ENCODE measurements at places on chromosomes 1 and 21.

- DNase-seq = no peak
Observed at GRCh38 chr1:152191260-152191659, 32.2 kb upstream of the RPTN start.

- no peak for DNase-seq
Observed at GRCh38 chr1:102050556-102050955, 53.8 kb upstream of the OLFM3 start.

DNA sequence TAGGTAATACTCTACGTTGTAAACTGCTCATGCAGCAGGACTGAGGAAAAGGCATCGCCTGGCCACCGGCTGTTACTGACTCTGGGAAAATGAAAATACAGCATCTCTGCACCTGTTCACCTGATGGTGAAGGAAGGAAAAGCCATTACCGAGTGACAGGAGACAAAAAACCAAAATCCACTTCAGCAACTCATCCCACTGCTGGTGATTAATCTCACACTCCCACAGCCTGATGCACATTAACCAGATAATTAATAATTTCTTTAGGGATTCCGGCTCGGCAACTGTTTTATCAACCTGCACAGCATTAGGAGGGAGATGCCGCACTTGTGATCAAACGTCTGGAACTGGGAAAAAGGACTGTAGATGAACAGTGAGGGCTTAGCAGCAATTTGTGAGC lies 183.9 kb upstream of the ESRRG start:
- DNase-seq = no peak

- DNase-seq = no peak
Observed at GRCh38 chr1:56336982-56337381, 242.4 kb downstream of the PLPP3 start.

GRCh38 chr1:4933232-4933631 lies 278.8 kb downstream of the AJAP1 start:
- no peak for DNase-seq

DNA sequence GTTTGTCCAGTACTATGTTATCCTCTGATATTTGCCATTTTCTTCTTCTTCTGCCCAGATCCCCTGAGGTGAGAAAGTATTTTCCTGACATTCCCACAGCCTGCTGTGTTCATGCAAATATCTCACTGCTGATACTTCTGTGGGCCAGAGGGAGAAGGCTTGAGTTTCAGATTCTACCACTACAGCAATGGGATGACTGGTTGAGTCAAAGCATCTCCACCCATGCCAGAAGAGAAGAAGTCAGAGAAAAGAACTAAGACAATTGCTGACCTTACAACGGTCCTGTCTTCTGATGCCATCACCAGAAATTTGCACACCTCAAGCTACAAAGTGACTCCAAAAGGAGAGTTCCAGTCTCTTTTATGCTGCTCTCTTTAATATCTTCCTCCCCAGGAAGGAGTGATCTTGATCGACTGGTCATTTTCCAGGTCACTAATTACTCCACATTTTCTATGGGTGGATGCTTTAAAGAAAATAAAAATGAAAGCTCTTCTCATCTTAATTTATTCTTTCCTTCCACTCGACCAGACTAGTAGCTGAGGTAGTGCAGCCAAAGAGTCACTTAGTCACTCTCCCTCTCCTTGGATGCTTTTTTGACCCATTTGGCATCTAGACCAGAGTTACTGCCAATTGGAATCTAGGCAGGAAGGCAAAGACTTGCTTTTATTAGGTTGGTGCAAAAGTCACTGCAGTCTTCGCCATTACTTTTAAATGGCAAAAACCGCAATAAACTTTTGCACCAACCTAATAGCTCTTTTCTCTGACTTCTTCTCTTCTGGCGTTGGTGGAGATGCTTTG lies 195.1 kb downstream of the PTPRC start:
- DNase-seq = no peak

DNA sequence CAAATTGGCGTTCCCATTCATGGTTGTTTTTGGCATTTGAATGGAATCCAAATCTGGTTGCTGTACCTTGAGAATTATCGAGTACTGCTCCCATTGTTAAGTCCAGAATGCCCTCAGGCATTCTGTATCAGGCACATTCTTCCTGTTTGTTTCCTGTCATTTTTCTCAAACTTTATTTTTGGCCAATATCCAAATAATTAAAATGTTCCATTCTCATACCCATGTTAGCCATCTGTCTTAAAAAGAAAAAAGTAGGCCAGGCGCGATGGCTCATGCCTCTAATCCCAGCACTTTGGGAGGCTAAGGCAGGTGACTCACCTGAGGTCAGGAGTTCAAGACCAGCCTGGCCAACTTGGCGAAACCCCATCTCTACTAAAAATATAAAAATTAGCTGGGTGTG lies 29.3 kb upstream of the SHISA4 start:
- no peak for DNase-seq

DNA sequence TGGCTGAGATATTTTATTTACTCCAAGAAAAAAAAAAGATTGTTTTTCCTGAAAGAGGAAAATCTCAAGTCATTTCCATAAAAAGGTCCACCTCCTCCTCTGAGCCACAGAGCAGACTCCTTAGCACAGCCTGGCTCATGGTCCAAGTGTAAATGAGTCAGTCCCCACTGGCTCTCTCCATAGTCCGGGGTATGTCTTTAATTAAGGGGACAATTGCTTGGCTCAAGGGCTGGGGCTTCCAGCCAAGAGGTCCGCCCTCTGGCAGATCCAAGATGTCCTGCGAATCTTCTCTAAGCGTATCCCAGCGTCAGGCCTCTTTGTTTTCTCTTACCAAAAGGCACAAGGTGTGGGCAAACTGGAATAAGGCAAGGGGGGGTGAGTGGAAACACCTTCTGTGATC lies 33.3 kb downstream of the FOXD2 start:
- DNase-seq = no peak

DNA sequence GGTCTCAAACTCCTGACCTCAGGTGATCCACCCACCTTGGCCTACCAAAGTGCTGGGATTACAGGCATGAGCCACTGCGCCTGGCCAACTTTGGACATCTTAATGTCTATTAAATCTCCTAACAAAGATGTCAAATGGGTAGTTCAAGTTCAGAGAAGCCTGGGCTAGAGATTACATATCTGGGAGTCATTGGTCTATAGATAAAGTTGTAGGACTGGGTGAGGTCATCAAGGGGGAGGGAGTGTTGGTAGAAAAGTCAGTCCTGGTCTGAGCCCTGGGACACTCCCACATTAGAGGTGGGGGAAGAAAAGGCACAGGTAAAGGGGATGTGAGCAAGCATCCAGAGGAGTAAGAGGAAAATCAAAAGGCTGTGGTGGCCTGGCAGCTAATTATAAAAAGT lies 6.6 kb downstream of the UBIAD1 start:
- DNase-seq = no peak

DNA sequence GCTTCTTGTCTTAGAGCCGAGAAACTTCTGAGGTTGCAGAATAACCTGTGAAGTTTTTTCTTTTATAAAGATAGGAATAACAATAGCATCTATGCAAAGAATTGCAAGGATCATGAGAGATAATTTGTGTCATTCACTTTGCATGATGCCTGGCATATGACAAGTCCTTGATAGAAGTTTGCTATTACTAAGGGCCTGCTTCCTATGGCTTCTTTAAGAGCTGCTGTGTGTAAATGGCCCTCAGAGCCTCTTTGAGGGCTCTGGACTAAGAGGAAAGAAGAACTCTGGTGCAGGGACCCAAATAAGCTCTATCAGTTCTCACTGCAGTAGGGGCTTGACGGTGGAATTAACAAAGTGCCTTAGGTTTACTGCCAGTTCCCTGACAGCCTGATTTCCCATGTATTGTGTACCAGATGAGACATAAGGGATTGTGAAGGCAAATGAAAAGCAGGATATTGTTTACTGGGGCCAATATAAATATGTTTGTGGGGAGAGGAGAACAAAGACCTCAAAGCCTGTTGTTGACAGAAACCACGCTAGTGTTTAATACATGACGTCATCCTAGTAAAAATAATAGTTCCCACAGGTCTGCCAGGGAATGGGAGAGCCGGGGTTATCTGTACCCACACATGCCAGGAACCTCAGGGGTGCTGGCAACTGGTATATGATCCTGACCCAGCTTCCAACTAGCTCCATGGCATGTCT lies 131.2 kb upstream of the UBE2U start:
- DNase-seq = no peak

- DNase-seq = no peak
Observed at GRCh38 chr1:117697220-117697781, 91.5 kb downstream of the TENT5C start.

DNA sequence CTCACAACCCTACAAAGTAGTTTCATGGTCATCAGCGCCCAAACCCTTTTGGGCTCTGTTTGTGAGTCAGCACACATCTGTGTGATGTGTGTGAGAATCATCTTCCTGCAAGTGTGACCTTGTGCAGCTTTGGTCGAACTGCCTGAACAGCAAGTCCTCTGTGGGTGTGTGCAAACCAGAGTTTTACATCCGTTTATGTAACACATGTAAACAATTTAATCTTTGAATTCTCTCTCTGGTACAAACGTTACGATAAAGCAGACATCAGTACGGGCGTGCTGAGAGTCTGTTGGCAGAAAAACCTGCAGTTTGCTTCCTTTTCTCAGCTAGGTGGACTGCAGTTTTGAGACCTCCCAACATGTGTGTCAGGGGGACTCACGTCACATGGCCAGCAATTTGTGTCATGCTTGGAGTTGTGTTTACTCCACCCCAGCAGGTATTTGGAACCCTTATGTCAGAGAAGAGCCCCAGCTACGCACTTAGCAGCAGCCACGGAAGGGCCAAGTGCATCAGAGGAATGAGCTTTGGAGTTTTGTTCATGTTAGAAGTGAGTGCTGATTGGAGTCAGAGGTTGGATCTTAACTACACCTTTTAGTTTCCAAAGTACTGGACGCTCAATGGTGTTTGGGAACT lies 230.8 kb downstream of the PAPPA2 start:
- no peak for DNase-seq
